ENCODE measurements at places on chromosomes 1 and 21.

DNA sequence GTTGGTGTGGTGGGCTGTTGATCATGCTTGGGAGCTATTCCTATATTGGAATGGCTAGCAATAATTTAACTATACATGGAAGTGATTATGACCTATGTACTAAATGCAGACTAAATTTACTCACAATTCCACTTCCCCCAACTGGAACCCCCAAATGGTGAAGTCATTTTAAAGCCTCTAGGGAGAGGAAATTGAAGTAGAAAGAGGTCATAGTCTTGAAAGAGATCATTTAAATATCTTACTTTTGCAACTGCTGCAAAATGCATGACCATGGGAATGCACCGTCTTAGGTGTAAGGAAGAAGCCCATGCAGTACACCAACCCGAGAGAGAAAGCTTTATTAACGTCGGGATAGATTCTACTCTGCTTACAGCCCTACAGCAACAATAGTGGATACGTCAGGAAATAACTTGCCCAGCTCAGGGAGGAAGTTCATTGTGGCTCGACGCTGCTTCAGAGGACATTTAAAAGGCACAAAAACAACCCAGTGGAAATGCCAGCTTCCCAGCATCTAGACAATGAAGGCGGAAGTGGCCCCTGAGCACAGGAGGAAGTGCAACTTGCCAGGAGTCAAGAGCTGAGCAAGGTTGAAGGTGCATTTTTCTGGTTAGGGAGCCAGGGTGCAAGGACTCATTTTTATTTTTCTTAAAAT lies 26.5 kb downstream of the CYYR1 start:
- no peak for DNase-seq

GRCh38 chr1:113459279-113459678 lies 69.0 kb downstream of the MAGI3 start:
- DNase-seq: no peak

DNA sequence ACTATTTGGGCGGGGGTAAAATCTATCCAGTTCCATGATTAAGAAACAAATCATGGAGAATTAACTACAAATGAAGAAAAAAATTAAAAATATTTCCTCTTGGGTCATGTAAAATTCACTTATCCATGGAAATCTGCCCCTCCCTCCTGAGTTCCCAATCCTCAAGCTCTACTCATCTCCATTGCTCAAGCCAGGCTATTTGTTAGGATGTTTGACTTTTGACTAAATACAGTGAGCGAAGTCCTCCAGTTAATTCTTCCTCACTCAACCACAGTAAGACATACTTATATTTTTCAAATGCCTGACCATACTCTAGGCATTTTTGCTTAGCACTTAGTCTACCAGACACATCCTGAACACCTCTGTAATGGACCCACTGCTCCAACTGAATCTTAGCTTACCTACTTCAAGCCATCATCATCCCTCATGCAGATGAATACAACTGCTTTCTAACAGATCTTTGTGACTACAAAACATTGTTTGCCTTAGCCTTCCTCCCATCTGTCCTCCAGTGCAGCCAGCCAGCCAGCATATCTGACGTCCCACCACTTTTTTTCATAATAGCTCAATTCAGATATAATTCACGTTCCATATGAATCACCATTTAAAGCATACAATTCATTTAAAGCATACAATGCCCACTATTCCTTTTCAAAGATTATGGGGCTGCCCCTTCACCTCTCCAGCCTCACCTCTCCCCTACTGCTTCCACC lies 154.2 kb downstream of the RERE start:
- no peak for DNase-seq

DNA sequence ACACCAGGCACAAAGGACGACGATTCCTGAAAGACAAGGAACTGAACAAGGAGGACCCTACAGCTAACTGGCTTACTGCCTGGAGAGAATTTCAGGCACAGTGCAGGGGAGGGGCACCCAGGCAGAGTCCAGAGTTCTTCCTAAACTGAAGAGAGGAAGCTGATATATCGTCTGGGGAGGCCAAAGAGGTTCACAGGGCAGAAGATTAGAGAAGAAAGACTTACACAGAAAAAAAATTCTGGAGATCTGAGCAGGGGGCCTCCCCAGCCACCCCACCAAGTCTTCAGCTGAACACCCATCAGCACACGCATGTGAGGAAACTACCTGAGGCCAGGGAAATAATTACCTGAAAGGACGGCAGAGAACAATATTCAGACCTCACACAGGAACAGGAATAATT lies 24.6 kb downstream of the SORT1 start:
- DNase-seq: no peak

DNA sequence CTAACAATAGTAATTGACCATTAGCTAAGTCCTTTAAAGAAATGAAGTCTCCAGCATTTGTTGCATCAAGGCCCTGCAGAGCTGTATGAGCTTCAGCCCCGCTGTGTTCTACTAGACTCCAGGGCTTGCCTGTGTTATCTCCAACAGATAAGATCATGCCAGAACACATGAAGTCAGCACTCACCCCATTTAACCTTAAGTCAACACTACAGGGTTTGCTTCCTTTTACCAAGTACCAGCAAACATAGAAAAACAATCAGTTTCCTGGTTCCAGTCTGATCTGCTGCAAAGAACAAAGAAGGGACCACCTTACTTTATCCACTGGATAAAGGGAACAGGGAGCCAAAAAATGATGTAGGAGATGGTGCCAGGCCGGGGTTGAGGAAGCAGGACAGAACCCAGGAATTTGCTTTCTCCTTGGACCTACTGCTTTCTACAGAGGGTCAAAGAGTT lies 41.3 kb upstream of the ENAH start:
- DNase-seq: no peak

- no peak for DNase-seq
Observed at GRCh38 chr1:156544592-156545102, 27.7 kb downstream of the IQGAP3 start.

DNA sequence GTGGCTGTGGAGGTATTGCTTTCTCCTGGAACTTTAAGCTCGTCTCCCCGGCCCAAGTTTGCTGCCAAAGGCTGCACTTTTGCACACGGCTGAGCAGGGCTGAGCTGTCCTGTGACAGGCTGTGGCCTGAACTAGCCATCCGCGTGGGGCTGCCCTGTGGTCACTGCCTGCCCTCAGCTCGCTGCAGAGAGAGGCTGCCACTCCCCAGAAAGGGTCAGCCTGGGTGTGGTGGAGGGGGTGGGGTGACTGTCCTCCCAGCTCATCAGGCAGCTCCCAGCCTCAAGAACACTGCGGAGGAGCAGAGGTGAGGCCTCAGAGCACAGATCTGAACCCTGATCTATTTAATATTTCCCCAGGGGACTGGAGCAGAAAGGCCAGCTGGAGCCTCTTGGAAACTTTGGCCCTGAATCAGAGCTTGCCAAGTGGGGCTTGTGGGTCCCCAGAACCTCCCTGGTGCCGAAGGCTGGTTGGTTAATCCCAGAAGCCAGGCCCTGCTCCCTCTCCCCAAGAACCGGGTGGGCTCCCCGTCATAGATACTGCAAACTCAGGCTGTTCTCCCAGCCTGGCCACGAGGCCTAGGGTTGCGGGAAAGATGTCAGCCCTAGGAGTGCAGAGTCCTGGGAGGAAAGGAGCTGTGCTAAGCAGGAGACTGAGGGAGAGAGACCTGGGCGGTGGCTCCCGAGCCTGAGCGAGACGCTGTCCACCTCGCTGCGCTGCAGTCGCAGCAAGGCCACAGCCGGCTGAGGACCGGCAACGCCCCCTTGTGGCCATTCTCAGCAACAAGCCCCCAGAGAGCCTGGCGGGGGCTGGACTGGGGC lies 125.1 kb upstream of the IPO9 start:
- DNase-seq: peak; percentile 94

- peak; percentile 16 for DNase-seq
Observed at GRCh38 chr1:67058242-67058641, 4.3 kb upstream of the SLC35D1 start.

DNA sequence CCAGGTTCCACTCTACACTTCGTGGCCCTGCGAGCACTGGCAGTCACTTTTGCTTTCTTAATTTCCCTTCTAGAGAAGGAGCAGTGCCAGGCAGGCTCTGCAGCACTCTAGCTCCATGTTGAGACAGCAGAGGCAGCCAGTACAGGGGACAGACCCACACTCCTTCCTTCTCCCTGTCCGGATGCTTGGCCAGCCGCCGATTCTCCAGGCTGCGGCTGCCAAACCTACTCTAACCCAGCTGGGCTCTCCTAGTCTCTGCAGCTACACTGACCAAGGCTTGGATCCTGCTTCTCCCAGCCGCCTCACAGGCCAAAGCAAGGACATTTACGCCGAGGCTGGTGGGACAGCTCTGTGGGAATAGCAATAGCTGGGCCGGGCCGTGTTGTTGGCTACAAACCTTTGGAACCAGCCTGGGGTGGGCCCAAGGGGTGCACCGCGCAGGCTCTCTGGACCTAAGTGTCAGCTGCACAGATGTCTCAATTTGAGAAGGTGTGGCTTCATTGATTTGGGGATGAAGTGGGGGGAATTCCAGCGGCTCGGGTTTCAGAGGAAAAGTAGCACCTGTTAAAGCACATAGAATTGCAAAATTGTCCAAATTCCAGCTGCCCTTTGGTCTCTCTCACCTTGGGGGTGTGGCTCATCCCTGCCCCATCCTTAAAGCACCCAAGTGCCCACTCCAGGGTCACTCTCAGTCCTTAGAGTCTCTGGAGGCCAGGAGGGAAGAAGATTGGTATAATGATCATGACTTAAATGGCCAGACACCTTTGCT lies 3.2 kb downstream of the BARHL2 start:
- peak; percentile 54 for DNase-seq

DNA sequence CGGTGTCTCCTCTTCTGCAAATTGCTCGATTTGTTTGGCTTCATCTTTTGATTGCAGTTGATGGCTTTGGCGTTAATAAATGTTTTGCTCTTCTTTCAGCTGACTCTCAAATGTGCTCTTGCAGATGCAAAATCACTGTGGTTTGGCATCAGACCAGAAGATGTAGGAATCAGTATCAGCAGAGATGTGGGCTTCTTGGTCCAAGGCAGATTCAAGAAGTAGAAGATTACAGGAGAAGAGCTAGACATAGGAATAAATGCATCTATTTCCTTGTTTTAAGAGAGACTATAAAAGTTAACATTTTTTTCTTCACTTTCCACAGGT lies 59.8 kb upstream of the BACH1 start:
- no peak for DNase-seq

DNA sequence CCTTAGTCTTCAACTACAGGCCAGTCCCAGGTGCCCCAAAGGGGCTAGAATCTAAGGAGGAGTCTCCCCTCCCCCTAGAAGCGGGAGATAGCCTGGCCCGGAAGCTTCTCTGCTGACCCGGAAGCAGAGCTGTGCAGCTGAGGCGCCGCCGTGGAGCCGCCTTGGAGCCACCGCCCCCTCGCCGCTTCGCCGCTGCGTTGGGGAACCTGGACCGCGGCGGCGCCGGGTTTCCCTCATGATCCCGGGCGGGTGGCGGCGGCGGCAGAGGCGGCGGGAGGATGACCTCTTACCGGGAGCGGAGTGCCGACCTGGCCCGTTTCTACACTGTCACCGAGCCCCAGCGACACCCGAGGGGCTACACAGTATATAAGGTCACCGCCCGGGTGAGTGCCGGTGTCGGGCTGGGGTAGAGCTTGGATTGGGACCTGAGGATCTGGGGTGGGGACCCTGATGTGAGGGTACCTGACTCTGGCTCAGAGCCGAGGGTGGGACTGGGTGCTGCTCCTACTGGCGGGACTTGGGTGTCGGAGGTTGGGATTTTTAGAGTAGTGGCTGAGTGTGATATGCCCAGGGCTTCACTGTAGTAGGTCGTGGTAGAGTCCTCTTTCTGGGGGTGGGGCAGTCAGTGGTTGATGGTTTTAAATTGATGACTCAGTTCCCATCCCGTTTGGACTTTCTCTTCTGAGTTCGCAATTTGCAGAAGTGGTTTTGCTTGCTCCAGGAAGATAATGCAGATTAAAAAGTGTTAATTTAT lies at the start of gene RPS6KC1:
Gene RPS6KC1, plus strand, starts transcription at position 115 of the 754 bp plus-strand sequence. Its CDS starts 164 bp downstream, at position 279.
- peak; percentile 84 for DNase-seq

- DNase-seq: no peak
Observed at GRCh38 chr1:18541046-18541795, 60.5 kb downstream of the KLHDC7A start.

- no peak for DNase-seq
Observed at GRCh38 chr1:219155135-219155534, 18.5 kb upstream of the LYPLAL1 start.

GRCh38 chr1:27300341-27301051 lies 21.5 kb upstream of the TMEM222 start:
- DNase-seq: peak; percentile 85

- no peak for DNase-seq
Observed at GRCh38 chr1:54289712-54290233, 89.8 kb downstream of the MRPL37 start.

- no peak for DNase-seq
Observed at GRCh38 chr1:84366786-84367185, 31.5 kb upstream of the DNASE2B start.

GRCh38 chr1:13513063-13513894 lies 524 bp downstream of the LRRC38 start:
- peak; percentile 51 for DNase-seq

DNA sequence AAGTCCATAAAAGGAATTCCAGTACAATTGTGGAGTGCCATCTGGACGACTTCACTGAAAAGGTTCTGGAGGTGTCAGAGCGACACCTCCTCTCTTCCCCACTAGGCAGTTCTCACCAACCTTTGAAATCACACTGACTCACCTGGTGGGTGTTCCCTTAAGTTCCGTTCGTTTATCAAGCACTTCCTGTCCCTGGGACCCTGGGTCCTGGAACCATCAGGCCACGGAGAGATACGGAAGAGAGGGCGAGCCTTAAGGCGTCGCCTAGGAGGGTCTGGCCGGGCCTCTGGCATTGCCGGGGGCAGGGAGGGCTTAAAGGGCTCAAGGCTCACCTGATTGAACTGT lies 317 bp downstream of the SPAG17 start:
- no peak for DNase-seq

DNA sequence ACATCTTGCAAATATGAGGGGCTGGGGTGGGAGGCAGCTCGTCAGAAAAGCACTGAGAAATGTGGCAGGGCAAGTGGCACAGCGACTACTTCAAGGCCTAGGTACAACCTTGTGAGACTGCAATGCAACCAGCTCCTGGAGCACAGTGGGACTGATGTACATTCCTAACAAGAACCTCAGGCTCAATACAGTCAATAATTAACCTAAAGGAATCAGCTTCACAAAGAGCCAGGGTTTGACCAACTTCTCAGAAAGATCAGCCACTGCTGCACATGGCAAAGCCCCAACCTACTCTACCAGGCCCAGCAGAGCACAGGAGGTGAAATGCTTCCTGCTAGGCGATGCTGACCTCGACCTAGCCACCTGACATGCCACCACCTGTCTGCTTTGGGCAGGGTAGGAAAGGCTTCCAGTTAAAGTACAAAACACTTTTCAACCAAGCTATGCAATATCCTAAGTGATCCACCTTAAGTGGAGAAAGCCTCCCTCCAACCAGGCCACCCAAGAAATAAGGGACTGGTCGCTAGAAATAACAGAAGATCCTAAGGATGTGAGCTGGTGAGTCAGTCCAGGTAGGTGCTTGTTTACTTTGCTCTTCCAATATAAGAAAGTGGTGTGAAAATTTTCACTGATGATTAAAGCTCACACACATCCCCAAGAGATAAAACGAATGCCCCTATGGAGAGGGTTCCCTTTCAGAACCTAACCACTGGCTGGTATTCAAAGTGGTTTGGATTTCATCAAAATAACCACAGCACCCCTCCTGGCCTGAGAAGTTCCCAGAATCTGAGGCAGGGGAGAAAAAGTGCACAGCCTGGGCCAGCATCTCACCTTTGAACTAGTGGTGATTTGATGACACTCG lies 2.1 kb downstream of the RIPK4 start:
- no peak for DNase-seq

Data from neural progenitor cell (in vitro differentiated cells).